ENCODE measurements at places on chromosomes 1 and 21. TPM values are rescaled to one million over a fixed set of nuclear protein-coding genes. Genes with fewer than 3 reads are reported as not detected.

The NFIA gene
- total RNA-seq, result 5.4 TPM

- H3K27me3 ChIP-seq, result peaks cover 81% of the 10 kb centered on the region
- H3K36me3 ChIP-seq, result peaks cover 1% of the 10 kb centered on the region
- H3K4me3 ChIP-seq, result peak overlapping the region; percentile 46
- peak; percentile 82 for DNase-seq
- H3K27ac ChIP-seq, result peak overlapping the region; percentile 76
- peaks cover 54% of the 10 kb centered on the region for H3K4me1 ChIP-seq
Observed at GRCh38 chr1:154747740-154748404, 122.2 kb downstream of the KCNN3 start.

DNA sequence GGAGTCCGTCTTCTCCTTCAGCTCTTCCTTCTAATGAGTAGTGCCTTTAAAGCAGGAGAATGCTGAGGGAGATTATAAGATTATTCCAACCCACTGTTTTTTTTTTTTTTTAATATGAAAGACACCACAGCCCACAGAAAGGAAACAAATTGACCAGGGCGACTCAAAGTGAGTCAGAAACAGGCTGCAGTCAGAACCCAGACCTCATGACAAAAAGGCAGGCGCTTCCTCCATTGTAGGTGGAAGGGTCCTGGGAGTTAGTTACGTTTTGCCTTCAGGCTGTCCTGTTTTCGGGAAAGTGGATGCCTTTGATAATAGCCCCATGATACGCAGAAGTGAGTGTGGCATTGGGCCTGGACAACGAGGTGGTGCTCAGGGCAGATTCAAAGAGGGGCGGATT is 21.0 kb downstream of the PLXNA2 start:
- no peak overlapping the region for H3K4me3 ChIP-seq
- peaks cover 9% of the 10 kb centered on the region for H3K4me1 ChIP-seq
- H3K27ac ChIP-seq, result no peak overlapping the region
- no peaks in the 10 kb centered on the region for H3K36me3 ChIP-seq
- DNase-seq, result no peak

DNA sequence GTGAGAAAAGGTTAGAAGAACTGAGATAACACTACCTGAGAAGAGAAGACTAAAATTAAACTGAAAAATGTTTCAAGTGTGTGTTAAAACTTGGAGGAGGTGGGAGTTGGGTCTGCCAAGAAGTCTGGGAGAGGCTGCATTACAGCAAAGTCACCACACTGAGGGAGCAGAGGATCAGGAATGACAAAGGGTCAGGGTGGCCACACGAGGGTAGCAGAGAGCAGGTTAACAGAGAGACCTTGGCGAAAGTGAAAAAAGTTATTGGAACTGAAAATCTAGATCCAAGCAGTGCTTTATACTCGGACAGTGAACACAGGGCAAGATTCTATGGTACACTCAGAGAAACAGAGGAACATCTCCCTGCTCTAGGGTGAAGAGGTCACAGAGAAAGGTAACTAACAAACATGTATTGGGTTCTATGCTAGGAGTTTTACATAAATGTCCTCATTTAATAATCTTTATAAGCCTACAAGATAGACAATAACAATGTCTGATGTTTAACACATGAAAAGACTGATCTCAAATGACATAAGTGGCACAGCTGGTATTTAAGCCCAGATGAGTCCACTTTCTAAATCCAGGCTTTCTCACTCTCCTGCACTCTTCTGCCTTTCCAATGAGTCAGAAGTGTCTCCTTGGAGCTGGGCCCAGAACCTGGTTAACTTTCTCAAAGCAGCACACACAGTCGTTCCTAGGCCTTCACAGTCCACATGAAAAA is 10.3 kb upstream of the CADM3 start:
- H3K36me3 ChIP-seq, result no peaks in the 10 kb centered on the region
- no peak overlapping the region for H3K4me3 ChIP-seq
- DNase-seq, result peak; percentile 67
- no peak overlapping the region for H3K27ac ChIP-seq
- H3K27me3 ChIP-seq, result peaks cover 57% of the 10 kb centered on the region

The CA14 gene
- total RNA-seq, result not detected

The C1QTNF12 gene
- total RNA-seq, result 2.6 TPM

DNA sequence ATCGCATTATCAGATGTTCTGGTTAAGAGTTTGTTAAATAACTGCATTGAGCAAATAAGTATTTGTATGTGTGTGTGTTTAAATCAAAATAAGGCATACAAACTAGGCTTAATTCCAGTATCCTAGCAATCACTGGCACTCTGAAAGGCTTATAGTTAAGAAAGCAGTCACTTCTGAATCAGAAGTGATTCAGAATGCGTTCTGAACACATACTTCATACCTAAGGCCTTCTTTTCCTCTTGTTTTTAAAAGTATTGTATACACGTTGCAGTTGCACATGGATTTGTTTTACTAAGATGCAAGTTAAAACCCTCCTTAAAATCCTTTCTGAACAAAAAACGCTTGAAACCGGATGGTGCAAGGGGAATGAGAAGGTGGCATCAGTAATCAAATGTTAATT is 238.4 kb upstream of the DMRTA2 start:
- no peaks in the 10 kb centered on the region for H3K36me3 ChIP-seq
- no peak overlapping the region for H3K27ac ChIP-seq

The BRDT gene
- total RNA-seq, result not detected

- H3K27me3 ChIP-seq, result peaks cover 24% of the 10 kb centered on the region
- no peak for DNase-seq
Observed at GRCh38 chr1:9384751-9385245, 92.1 kb downstream of the SPSB1 start.

- H3K4me3 ChIP-seq, result no peak overlapping the region
- H3K27ac ChIP-seq, result peak overlapping the region; percentile 85
- no peak for DNase-seq
Observed at GRCh38 chr1:235885655-235886262, 19.1 kb upstream of the LYST start.

DNA sequence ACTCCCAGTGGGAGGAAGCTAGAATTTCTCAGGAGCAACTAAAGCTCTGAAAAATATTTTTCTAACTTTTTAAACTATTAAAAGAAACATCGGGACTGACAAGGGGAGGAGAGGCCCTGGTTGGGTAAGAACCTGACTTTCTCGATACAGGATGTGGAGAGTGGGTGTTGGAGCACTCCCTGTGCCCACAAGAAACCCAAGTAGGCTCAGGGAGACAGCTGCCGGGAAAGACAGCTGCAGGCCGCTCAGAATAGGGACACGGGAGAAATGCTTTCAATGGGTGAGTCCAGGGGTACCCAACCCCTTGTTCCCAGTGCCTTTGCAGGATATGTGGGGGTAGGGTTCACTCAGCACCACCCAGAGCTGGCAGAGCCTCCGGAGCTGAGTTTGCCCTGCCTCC is 43.6 kb downstream of the PLEKHA6 start:
- H3K4me3 ChIP-seq, result no peak overlapping the region
- no peaks in the 10 kb centered on the region for H3K27me3 ChIP-seq
- no peak overlapping the region for H3K27ac ChIP-seq
- no peak for DNase-seq
- no peaks in the 10 kb centered on the region for H3K4me1 ChIP-seq

All from activated CD8-positive, alpha-beta memory T cell treated with anti-CD3 and anti-CD28 coated beads, Interleukin-2, amount 10 ng/mL, durations not matched to agents 7 days and 5 days (primary cell).